Smooth muscle cell of trachea (primary cell): ENCODE measurements at places on chromosomes 3 and 15. TPM values are rescaled to one million over a fixed set of nuclear protein-coding genes. Genes with fewer than 3 reads are reported as not detected.

The GOLGA6L7 gene
- not detected in 2 replicates for total RNA-seq

The MUC20 gene
- under 0.01 and 0.50 TPM in 2 replicates for total RNA-seq

The OR5K2 gene
- total RNA-seq: not detected in 2 replicates

The PLA2G4E gene
- total RNA-seq: under 0.01 TPM in 1 of 2 replicates, not detected in the other

The UROC1 gene
- not detected in 2 replicates for total RNA-seq

The GRIP2 gene
- 0.15 and 0.17 TPM in 2 replicates for total RNA-seq

The HSPBAP1 gene
- total RNA-seq: 6.8 and 9.1 TPM in 2 replicates

The ZNF774 gene
- total RNA-seq: 1.5 and 1.9 TPM in 2 replicates

The MYLK gene
- total RNA-seq: 325 and 839 TPM in 2 replicates

The EPHB3 gene
- total RNA-seq: 12.4 and 18.0 TPM in 2 replicates

The GOLGA8J gene
- not detected in 2 replicates for total RNA-seq

The CLDN18 gene
- total RNA-seq: under 0.01 TPM in 1 of 2 replicates, not detected in the other

The NDN gene
- 59.6 and 132 TPM in 2 replicates for total RNA-seq

The KBTBD13 gene
- total RNA-seq: under 0.01 and 0.17 TPM in 2 replicates

The TWF2 gene
- total RNA-seq: 96.8 and 120 TPM in 2 replicates

The CLDN1 gene
- total RNA-seq: 0.15 and 0.50 TPM in 2 replicates

The RTP1 gene
- not detected in 2 replicates for total RNA-seq

The SLC28A1 gene
- not detected in 2 replicates for total RNA-seq

The NRG4 gene
- 0.15 TPM in 1 of 2 replicates, not detected in the other for total RNA-seq
